Cardiac muscle cell (in vitro differentiated cells and primary cell): ENCODE measurements at places on chromosomes 5 and 9. TPM values are rescaled to one million over a fixed set of nuclear protein-coding genes. Genes with fewer than 3 reads are reported as not detected.

DNA sequence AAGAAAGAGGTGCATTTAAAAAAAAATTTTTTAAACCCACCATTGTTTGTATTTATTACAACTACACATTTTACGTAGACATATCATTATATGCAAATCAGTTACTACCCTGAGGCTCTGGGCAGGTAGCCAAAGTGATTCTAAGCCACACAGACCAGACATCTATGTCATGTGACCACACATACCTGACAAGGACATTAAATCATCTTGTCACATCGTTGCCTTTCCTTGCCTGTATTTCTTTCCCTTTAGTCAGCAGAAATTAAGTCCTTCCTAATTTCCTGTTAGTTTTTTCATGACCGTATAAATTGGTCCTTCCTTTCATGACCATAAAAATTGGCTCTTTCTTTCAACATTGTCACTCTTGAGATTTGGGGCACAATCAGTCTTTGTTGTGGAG is 134.2 kb upstream of the MARCHF11 start:
- DNase-seq = no peak

GRCh38 chr5:167561796-167562195 is 729.6 kb upstream of the WWC1 start:
- DNase-seq = no peak

DNA sequence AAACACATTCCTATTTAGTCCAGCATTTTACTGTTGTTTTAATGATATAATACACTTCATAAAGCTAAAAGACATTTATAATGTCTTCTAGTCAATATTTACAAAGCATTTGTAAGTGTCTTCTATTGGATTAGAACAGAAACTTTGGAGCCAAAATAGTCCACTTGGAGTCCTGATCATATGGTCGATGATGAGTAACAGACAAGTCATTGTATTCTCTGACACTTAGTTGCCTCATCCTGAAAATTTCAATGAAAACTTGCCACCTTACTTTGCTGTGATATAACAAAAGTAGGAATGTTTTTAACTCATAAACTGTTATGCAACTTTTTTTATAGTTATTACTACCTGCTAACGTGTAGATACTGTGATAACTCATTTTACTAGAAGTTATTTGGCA is 132.5 kb downstream of the GABRB2 start:
- DNase-seq = no peak

DNA sequence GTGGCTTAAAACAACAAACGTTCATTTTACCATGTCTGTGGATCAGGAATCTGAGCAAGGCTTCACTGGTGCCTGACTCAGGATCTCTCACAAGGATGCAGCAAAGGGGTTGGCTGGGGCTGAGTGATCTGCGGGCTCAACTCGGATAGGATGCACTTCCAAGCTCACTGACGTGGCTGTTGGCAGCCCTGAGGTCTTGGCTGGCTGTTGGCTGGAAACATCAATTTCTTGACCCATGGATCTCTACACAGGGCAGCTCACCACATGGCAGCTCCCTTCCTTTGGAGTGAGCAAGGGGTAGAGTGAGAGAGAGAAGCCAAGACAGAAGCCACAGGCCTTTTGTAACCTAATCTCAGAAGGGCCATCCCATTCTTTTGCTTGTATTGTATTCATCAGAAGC is 202.1 kb downstream of the NXNL2 start:
- DNase-seq = no peak

GRCh38 chr5:2715856-2716255 is 35.6 kb downstream of the IRX2 start:
- DNase-seq = no peak

DNA sequence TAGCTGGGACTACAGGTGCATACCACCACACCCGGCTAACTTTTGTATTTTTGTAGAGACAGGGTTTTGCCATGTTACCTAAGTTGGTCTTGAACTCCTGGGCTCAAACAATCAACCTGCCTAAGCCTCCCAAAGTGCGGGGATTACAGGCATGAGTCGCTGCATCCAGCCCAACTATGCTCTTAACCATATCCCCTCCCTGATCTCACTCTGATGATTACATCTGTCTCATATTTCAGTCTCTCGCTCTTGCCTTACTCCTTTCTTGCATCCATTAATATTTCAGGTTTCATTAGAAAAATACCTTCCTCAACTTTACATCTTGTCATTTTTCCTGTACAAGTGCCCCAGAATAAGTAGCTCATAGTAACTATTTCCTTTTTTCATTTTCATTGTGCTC is 61.0 kb upstream of the BASP1 start:
- no peak for DNase-seq

- DNase-seq = no peak
These were observed 12.5 kb downstream of the TERT start for GRCh38 chr5:1282131-1282992.

DNA sequence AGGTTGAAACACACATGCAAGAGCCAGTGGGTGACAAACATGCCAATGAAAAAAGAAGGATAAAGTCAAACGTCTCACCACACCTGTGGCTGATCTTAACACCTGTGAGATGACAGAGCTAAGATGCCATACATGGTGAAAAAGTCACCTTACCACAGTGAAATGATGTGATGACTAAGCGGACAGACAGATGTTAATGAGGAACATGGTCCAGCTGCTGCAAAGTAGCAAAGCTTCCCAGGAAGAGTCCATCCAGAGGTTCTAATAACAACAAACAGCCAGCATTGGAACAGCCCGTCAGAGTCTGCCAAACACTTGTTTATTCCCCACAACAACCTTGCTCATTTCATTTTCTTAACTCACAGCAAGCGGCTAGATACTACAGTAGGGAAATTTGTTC is 1.9 kb downstream of the KIAA1191 start:
- DNase-seq = no peak

- DNase-seq = no peak
These were observed 93.0 kb downstream of the PHF2 start for GRCh38 chr9:93669116-93669957.

- no peak for DNase-seq
These were observed 1.7 kb downstream of the NELFB start for GRCh38 chr9:137256856-137257255.

DNA sequence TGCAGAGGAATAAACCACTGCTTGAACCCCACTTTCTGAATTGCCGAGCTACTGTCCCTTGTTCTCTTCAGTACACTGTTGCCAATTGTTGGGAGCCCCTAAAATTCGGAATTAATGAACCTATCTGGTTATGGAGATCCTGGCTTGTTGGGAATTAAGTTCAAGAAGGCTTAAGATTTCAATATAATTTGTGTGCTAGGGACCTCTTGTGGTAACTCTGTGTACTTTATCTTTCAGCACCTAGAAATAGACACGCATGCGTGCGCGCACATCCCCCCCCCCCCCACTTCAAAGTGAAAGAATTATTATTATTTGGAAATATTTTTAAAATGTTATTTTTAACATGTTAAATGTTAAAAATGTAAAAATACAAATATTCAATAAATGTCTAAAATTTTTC is 53.3 kb upstream of the FAM169A start:
- peak; percentile 48 for DNase-seq

GRCh38 chr9:126490214-126490631 is 123.5 kb upstream of the LMX1B start:
- DNase-seq = no peak

- no peak for DNase-seq
These were observed 137.8 kb upstream of the ANKH start for GRCh38 chr5:15009420-15009819.

GRCh38 chr9:90966480-90967144 is 165.0 kb downstream of the SYK start:
- no peak for DNase-seq

- no peak for DNase-seq
These were observed 102.2 kb downstream of the ADAMTS12 start for GRCh38 chr5:33789567-33789957.

- DNase-seq = peak; percentile 71
These were observed 70.4 kb upstream of the CTSV start for GRCh38 chr9:97109194-97109811.

GRCh38 chr5:13771011-13771571 is 173.4 kb downstream of the DNAH5 start:
- DNase-seq = no peak

DNA sequence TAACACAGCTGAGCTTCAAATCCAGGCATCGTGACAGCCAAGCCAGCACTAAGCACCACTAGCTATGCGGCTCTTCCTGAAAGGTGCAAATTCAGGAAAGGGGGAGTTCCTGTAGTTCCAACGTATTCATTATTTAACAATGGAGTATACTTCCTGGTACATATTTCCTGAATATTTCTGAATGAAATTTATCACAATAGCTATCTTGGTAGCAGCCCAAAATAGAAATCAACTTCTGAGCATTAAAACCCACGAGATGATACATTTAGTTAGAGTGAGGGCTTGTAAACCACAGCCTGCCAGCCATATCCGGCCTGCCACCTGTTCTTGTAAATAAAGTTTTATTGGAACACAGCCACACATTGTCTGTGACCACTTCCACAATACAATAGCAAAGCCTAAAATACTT is 109.7 kb upstream of the RETREG1 start:
- peak; percentile 42 for DNase-seq

- no peak for DNase-seq
These were observed 2.3 kb downstream of the AFAP1L1 start for GRCh38 chr5:149273950-149274349.

DNA sequence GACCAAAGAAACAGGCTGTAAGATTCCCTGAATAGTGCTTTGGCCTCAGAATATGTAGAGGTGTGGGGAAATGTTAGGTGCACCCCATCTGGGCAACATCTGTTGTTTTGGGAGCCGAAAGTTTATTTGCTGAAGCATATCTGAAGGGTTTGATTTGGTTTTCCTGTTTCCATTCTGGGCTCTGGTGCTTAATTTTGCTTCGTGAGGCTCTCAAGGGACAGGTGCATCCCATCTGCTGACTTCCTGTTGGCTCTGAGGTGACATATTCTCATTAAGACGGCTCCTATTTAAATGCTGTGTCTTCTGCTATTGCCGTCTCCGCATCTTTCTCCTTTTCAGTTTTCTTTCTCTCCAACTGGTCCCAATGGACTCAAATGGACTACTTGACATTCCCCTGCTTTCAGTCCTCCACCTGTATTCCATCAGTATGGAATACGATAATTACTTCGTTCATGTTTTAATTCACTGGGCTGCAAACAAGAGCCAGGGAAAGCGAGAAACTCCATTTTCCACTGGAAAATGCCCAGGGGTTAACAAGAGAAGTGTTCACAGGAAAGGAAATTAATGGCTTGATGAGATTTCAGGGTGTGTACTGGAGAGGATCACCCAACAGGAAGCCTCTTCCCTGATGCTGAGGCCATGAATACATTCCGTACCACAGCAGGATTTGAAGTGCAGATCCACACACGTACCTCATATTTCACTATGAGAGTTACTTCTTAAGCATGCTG is 104.0 kb downstream of the MTX3 start:
- no peak for DNase-seq

APBA1 gene
- polyA plus RNA-seq = 0.54 and 0.93 TPM in 2 replicates

NR6A1 gene
- polyA plus RNA-seq = 3.2 and 5.8 TPM in 2 replicates

FCN1 gene
- not detected in 2 replicates for polyA plus RNA-seq

ARHGEF39 gene
- polyA plus RNA-seq = 5.6 and 36.9 TPM in 2 replicates

MUSK gene
- polyA plus RNA-seq = not detected in 2 replicates

GFPT2 gene
- polyA plus RNA-seq = 39.8 and 64.5 TPM in 2 replicates

ACTBL2 gene
- polyA plus RNA-seq = not detected in 2 replicates

MLANA gene
- 0.94 TPM in 1 of 2 replicates, not detected in the other for polyA plus RNA-seq

COL5A1 gene
- 34.5 and 50.7 TPM in 2 replicates for polyA plus RNA-seq
